LHCN-M2 (cell line): ENCODE measurements at places on chromosomes 2 and 18. TPM values are rescaled to one million over a fixed set of nuclear protein-coding genes. Genes with fewer than 3 reads are reported as not detected.

Gene ZSWIM2
- total RNA-seq: 0.06 TPM in 1 of 2 replicates, not detected in the other

Gene FOSL2
- total RNA-seq: 50.7 and 62.2 TPM in 2 replicates

Gene LOXHD1
- not detected in 2 replicates for total RNA-seq

Gene HAAO
- not detected in 2 replicates for total RNA-seq

Gene CFAP65
- under 0.01 TPM in 1 of 2 replicates, not detected in the other for total RNA-seq

Gene CCDC74B
- 24.8 and 26.5 TPM in 2 replicates for total RNA-seq

Gene GPC1
- total RNA-seq: 118 and 124 TPM in 2 replicates

Gene LIMS3
- total RNA-seq: 4.5 and 20.6 TPM in 2 replicates

Gene UGT1A7
- total RNA-seq: not detected in 2 replicates

Gene POTEI
- total RNA-seq: not detected in 2 replicates

Gene ZNF2
- total RNA-seq: 5.5 and 6.5 TPM in 2 replicates

Gene SLC11A1
- total RNA-seq: 0.11 and 0.13 TPM in 2 replicates

GRCh38 chr18:62396381-62396780 lies 71.3 kb downstream of the TNFRSF11A start:
- DNase-seq: no peak

DNA sequence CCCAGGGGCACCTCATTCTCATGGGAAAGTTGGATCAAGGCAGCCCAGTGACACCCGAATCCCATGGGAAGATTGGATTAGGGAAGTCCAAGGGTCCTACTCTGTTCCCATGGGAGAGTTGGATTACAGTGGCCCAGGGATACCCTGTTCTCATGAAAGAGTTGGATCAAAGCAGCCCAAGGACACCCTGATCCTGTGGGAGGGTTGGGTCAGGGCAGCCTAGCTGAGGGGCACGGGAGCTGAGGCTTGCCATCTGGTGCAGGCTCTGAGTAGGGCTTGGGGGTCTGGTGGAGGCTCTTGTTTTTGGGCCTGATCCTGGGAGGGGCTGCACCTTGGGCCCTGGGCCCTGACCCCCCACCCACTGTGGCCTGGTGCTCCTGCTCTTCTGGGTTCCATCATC lies 87.1 kb downstream of the ACKR3 start:
- no peak for DNase-seq

DNA sequence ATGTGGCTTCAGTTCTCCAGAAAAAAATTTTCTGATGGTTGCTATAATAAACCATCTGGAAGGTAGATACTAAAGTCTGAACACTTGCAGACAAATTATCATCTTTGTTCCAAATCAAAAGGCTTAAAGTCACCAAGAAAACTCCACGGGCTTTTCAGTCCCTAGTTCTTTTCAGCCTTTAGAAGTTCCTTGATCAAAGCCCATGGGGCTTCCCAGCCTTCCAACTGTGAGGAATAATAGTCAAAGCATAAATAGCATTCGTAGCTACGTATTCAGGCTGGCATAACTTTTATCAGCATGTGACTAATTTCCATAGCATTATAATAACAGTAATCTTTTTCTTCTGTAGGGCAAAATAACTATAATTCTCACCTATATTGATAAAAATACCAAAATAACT lies 13.9 kb downstream of the SCG2 start:
- DNase-seq: no peak

DNA sequence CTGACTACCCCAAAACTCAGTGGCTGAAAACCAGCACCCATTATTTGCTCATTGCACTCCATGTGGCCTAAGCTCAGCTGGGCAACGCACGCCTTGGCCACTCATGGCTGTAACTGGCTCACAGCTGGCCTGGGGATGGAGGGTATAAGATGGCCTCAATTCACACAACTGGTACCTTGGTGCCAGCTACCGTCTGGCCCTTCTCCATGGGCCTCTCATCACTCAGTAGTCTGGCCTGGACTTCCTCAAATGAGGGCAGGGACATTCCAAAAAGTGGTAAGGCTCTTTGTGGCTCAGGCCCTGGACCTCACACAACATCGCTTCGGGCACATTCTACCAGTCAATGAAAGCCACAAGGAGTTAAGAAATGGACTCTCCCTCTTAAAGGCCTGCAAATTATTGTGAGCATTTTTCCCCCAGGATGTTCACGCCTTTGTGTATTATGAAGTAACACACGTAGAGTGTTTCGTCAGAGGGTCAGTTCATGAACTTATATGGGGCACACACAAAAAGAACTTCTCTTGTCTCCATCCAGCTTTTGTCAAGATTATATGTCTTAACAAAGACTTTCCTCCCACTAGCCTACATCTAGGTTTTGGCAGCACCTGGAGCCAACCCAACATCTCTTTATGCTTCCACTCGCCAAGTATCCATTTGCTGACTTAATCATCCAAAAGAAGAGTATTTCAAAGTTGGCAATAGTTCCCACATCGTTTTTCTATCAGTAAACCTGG lies 145.2 kb downstream of the CCBE1 start:
- DNase-seq: no peak

- no peak for DNase-seq
These were observed 78.7 kb downstream of the ICOS start for GRCh38 chr2:204015118-204015843.

DNA sequence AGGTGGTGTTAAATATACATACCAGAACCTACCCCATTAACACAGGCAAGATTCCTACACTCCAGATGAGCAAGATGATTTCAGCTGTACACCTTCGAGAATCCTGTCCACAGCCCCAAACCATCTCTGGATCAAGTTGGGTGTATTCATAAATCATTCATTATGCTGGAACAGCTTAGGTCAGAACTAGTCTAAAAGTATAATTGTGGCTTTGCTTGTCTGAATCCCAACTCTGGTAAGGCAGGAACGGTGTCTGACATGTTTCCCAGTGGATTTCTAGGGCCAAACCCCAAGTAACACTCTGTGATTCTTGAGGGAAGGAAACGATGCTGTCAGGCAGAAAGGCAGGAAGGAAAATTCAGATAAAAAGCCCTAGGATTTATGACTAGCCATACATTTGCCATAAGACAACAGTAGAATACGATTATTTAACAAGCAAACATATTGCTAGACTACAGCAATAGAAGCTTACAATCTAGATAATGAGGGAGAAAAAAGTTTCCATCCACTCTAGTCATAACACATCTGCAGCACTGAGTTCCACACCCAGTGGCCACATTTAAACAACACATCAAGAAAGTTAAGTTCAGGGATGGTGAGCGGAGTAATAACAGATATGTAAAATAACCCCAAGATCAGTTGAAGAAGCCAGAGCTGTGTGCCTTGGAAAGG lies 444.8 kb downstream of the RND3 start:
- no peak for DNase-seq

DNA sequence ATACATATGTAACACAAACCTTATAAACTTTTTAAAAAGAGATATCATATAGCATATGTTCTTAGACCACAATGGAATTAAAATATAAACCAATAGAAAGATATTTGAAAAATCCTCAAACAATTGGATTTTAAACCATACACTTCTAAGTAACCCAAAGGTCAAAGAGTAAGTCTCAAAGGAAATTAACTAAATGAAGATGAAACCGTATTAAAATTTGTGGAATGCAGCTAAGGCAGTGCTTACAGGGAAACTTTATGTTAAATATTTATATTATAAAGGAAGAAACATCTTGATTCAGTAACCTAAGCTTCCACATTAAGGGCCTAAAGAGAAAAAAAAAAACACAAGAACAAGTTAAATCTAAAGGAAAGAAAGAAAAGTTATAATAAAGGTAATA lies 966.1 kb downstream of the SLC4A3 start:
- no peak for DNase-seq

DNA sequence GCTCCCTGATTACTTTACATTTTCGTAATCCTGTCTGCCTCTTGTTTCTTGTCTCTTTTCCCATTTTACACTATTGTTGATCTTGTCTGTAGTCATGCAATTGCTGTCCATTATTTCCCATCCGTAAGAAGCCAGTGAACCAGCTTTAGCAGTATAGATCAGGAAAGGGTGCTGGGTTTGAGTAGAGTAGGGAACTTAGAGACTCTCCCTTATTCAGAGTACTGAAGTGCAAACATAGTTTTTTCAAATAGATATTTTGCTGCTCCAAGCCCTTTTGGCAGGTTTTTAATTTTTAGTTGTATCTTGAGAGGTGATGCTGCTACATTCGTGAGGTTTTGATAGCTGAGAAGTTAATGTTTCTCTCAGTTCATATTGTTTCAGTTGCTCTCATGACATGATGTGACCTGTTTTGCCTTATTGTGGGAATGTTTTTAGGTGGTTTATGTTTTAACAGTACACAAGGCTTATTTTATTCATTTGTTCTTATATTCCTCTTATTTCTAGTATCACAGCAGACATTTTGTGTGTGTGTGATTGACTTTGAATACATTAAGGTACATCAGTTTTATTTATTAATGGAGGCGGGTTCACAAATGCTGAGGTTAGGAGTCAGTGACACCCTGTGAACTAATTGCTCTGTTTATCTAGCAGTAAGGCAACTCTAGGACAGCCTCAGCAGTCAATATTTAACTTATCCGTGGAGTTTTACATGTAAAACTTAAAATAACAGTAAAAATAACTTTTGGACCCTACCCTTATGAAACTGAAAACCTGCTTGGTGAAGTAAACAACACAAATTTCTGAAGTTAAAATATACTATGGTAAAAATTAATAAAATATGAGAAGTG lies 118.4 kb downstream of the ZNF407 start:
- no peak for DNase-seq

GRCh38 chr2:235647877-235648276 lies 154.0 kb downstream of the AGAP1 start:
- no peak for DNase-seq

GRCh38 chr2:233312874-233313273 lies 5.3 kb downstream of the SAG start:
- no peak for DNase-seq

- peak; percentile 91 for DNase-seq
These were observed 48.2 kb downstream of the HAUS1 start for GRCh38 chr18:46152436-46152807.

GRCh38 chr18:67007999-67008398 lies 404.1 kb upstream of the CDH19 start:
- no peak for DNase-seq

GRCh38 chr2:240865391-240865790 lies 3.2 kb upstream of the AGXT start:
- DNase-seq: no peak

DNA sequence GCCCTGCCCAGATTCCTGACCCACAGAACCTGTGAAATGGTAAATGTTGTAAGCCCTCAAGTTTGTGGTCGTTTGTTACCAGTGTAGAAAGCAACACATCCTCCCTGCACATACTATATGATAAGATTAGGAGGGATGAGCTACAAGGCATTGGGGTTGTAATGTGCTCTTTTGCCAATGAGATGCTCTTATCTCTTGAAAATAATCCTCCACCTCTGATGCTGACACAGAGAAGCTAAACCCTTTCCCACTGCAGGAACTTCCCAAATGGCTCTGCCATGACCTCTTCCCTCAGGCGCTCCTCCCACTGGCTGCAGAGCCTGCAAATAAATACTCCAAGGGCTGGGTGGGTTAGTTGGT lies 23.5 kb downstream of the CDC42EP3 start:
- no peak for DNase-seq

DNA sequence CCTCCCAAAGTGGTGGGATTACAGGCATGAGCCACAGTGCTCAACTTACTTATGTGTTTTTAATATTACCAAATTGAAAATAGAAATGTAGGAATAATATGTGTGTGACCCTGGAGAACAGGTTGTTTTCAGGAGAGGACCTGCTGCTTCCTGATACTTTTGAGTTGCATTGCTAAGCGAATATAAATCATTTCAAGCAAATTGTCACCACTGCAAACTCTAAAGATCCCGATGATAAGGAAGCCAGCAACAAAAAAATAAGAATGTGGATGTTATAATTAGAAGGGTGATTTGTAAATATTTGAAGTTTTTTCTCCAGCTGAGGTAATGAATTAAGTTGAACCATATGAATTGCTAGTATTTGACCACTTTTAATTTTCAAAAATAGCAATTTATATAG lies 40.9 kb downstream of the ARHGEF33 start:
- no peak for DNase-seq

- no peak for DNase-seq
These were observed 14.6 kb downstream of the MROH2A start for GRCh38 chr2:233792720-233793119.

- peak; percentile 77 for DNase-seq
These were observed 380.3 kb downstream of the NYAP2 start for GRCh38 chr2:225779829-225780228.

- no peak for DNase-seq
These were observed 131.4 kb upstream of the MAP3K20 start for GRCh38 chr2:172944022-172944793.

GRCh38 chr18:63348508-63349136 lies 18.4 kb downstream of the KDSR start:
- DNase-seq: no peak

GRCh38 chr2:65053199-65053598 lies 3.0 kb upstream of the CEP68 start:
- no peak for DNase-seq
